T-helper 17 cell (primary cell): ENCODE measurements at places on chromosomes 5 and 9.

DNA sequence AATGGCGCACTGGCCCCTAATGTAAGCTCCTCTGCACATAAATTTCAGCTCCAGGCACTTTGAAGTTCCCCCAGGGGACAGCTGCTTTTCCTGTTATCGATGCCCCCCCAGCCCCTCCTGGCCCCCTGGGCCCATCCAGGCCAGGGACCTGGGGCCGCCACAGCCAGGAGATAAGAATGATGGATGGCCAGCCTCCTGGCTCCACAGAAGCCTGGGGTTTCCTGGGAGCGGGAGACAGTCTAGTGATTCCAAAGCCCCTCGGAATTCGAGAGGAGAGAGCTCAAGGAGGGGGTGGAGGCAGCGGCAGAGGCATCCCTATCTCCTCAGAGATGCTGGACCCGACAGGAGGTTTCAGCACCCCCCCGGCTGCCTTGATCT lies 98.4 kb upstream of the HAND1 start:
- no peak for DNase-seq

GRCh38 chr5:181114844-181115778 lies 15.9 kb downstream of the OR2V1 start:
- DNase-seq = no peak

- DNase-seq = no peak
These were observed 26.6 kb upstream of the C9 start for GRCh38 chr5:39390945-39391344.

DNA sequence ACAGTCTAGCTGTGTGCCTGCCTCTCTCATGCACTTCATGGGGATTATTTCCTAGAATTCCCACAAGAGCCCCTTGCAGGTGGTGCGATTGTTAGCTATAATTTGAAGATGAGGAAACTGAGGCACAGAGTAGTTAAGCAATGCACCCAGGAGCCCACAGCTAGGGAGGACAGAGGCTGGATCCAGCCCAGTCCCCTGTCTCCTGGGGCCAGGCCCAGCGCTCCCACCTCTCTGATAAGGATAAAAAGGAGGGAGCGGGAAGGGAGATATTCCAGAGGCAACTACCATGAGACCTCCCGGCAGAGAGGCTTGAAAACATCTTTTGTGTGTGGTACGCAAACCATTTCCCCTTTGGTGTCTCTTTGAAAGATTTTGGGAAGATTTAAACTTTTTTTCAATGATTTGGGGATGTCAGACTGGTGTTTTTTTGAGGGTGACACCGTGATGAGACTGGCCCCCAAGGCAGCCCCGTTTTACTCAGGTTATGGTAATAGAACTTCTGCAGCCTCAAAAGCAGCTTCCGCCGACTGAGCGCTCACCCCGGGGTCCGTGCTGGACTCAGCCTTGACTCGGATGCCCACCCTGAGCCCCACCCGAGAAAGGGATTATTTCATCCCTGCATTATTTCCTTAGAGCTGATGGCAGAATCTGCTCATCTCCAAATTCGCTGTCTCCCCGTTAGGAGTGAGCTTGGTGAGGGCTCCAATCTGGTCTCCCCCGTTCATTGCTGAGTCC lies 144.7 kb upstream of the IER5L start:
- no peak for DNase-seq

DNA sequence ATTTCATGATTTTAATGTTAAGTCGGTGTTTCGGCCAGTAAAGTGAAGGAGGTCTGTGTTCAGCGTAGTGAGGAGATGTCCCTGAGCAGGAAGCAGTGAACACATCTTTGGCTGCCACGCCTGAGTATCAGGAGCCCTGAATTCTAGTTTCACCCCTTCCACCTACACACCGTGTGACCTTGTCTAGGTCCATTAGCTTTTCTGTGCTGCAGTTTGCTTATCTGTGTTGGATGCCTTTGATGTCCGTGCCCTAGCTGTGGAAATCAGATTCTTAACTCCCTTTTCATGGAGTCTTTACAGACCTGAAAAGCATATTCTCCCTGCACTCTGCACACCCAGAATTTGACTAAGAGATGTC lies 601 bp downstream of the FBXO38 start:
- DNase-seq = no peak
